ENCODE measurements at places on chromosomes 12 and 14.

- no peaks in the 10 kb centered on the region for H3K27me3 ChIP-seq
- H3K4me1 ChIP-seq: no peaks in the 10 kb centered on the region
- H3K27ac ChIP-seq: no peak overlapping the region
- no peak for DNase-seq
- no peaks in the 10 kb centered on the region for H3K36me3 ChIP-seq
Measured at GRCh38 chr14:101198398-101199027, 295.0 kb upstream of the RTL1 start.

DNA sequence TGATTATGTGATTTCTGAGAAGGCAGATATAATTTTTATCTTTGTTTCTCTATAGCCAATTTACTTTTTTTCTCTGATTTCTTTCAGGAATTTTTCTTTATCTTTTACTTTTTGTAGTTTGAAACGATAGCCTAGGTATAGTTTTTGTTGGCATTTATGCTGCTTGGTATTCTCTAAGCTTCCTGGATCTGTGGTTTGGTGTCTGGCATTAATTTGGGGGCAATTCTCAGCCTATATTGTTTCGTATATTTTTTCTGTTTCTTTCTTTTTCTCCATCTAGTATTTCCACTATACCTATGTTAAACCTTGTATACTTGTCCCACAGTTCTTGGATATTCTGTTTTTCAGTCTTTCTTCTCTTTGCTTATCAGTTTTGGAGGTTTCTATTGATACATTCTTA lies 45.0 kb downstream of the CRADD start:
- H3K36me3 ChIP-seq: no peaks in the 10 kb centered on the region

DNA sequence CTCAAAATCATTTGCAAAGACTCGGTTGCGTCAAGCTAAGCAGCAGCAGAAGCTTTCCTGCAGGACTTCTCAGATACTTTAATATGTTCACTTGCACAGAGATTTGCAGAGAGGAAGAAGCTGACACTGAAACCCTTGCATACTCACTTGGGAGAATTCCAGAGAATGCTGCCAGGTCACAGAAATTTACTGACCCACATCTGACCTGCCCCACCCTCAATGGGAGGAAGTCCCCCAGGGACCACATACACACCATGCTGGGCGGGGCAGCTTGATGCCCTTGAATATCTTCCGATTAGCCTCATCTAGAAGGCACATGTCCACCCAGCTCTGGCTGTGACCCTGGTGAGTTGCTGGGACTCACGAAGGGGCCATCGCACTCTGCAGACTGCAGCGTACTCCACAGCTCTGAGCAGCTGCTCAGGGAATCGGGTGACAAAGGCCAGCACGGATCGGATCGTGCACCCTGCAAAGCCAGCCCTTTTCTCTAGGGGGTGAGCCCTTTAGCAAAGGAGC lies 83.2 kb downstream of the ITPK1 start:
- peaks cover 9% of the 10 kb centered on the region for H3K4me1 ChIP-seq
- H3K27me3 ChIP-seq: no peaks in the 10 kb centered on the region
- no peak for DNase-seq
- H3K36me3 ChIP-seq: no peaks in the 10 kb centered on the region
- H3K4me3 ChIP-seq: no peak overlapping the region

DNA sequence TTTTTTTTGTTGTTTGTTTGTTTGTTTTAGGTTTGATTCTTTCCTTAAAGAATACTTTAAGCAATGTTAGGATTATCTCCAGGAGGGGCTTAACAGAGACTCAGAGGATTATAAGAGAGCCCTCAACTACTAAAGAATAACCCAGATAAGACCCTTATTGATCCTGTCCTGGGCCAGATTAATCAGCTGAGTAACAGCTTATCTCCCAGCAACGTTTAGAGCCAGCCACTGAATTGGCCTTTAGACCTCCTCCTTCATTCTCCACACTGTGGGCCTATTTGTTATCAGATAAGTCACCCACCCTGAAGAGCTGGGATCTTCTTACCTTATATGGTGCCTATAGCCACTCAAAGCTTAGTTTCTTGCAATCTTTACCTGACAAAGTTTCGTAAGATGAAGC lies 71.1 kb downstream of the FIGNL2 start:
- no peaks in the 10 kb centered on the region for H3K36me3 ChIP-seq
- H3K4me3 ChIP-seq: no peak overlapping the region
- no peak overlapping the region for H3K27ac ChIP-seq
- H3K27me3 ChIP-seq: peaks cover 3% of the 10 kb centered on the region
- H3K4me1 ChIP-seq: peaks cover 11% of the 10 kb centered on the region

- no peaks in the 10 kb centered on the region for H3K27me3 ChIP-seq
- peaks cover 3% of the 10 kb centered on the region for H3K4me1 ChIP-seq
- no peak for DNase-seq
- no peak overlapping the region for H3K27ac ChIP-seq
Measured at GRCh38 chr12:50276912-50277671, 6.2 kb downstream of the LIMA1 start.

- no peak overlapping the region for H3K27ac ChIP-seq
- no peaks in the 10 kb centered on the region for H3K4me1 ChIP-seq
- H3K27me3 ChIP-seq: no peaks in the 10 kb centered on the region
- no peak overlapping the region for H3K4me3 ChIP-seq
- no peaks in the 10 kb centered on the region for H3K36me3 ChIP-seq
Measured at GRCh38 chr12:113436586-113436985, 14.4 kb downstream of the SDSL start.

- H3K4me3 ChIP-seq: no peak overlapping the region
- peaks cover 4% of the 10 kb centered on the region for H3K4me1 ChIP-seq
- H3K27me3 ChIP-seq: no peaks in the 10 kb centered on the region
- no peaks in the 10 kb centered on the region for H3K36me3 ChIP-seq
Measured at GRCh38 chr12:22223356-22223755, 111.2 kb downstream of the ST8SIA1 start.

- H3K27me3 ChIP-seq: no peaks in the 10 kb centered on the region
- H3K36me3 ChIP-seq: no peaks in the 10 kb centered on the region
- peak; percentile 8 for DNase-seq
- peak overlapping the region; percentile 99 for H3K4me3 ChIP-seq
Measured at GRCh38 chr14:64502456-64502855, 1.2 kb downstream of the ZBTB25 start.

- no peaks in the 10 kb centered on the region for H3K4me1 ChIP-seq
- H3K27me3 ChIP-seq: no peaks in the 10 kb centered on the region
- H3K27ac ChIP-seq: no peak overlapping the region
- H3K36me3 ChIP-seq: no peaks in the 10 kb centered on the region
- no peak for DNase-seq
- no peak overlapping the region for H3K4me3 ChIP-seq
Measured at GRCh38 chr14:67166450-67166853, 22.8 kb upstream of the GARIN2 start.

DNA sequence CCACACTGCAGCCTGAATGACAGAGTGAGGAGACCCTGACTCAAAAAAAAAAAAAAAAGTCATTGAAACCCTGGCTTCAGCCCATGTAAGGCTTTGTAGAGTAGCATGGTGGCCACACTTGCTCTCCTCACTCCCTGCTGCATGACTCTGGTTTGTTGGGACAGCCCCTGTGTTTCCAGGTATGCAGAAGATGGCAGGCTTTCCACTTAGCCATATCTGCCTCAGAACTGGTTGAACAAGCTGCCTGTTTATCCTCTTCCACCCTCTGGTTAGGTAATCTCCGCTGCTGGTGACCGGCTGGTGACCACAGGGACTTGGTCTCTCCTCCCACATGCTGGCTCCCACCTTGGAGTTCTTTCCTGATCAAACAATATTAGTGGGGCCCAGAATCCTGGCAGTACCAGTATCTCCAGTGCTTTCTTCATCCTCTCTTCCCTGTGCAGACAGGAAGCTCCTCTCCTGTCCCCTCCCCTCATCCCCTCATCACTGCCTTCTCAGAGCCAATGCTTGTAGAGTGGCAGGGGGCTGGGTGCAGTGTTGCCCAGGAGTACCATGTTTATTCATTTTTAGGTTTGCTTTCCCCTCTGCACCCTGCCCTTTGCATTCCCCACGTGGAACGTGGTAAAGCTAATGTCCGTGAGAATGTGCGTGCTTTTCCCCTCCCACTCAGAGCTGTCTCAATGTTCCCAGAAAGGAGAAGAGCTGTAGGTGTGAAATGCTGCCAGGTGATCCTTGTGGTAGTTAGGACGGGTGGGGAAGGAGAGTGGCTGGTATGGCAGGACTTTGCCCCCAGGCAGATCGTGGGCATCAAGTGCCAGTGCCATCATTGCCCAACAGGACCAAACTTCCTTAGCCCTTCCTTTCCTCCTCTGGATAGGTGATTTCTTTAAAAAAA lies 11.3 kb downstream of the ABHD12B start:
- H3K4me1 ChIP-seq: no peaks in the 10 kb centered on the region
- H3K27ac ChIP-seq: no peak overlapping the region
- DNase-seq: no peak
- no peaks in the 10 kb centered on the region for H3K36me3 ChIP-seq
- peaks cover 21% of the 10 kb centered on the region for H3K27me3 ChIP-seq
- no peak overlapping the region for H3K4me3 ChIP-seq

DNA sequence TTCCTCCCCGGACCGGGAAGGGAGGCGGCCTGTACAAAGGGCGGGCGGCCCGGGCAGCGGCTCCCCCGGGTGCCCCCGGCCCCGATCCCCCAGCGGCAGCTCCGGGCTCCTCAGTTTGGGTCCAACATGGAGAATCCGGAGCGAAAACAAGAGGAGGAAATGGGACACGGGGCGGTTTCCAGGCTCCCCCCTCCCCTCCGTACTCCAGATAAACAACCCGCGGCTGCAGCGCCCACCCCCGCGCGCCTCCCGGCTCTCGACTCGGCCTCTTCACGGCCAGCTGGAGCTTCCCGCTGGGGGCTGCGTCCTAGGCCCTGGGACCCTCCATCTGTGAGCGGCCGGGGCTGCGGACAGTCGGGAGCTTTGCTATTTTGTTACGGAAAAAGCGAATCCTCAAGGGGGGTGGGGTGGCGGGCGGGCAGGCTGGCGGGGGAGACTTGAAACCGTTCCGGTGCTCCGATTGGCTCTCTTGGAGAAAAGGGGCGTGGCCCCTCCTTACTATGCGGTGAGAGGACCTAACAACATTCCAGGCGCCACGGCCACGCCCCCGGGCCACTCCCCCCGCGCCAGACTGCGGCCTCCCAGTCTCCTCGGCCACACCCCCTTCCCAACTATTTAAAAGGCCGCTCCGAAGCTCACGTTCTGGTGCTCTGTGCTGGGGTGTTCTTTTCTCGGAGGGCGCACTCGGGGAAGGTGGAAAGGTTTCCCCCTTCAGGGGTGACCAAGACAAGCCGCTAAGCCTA lies at the start of gene CTDSP2:
Gene CTDSP2 (minus strand): TSS at position 153 of the 743 bp plus-strand sequence. CDS start 294 bp downstream, outside the sequence.
- H3K27ac ChIP-seq: peak within 1 kb of the TSS; percentile 73
- H3K4me1 ChIP-seq: peaks cover 25% of the 10 kb centered on the region
- peak; percentile 63 for DNase-seq
- peaks cover 1% of the 10 kb centered on the region for H3K27me3 ChIP-seq
- H3K4me3 ChIP-seq: peak within 1 kb of the TSS; percentile 94

DNA sequence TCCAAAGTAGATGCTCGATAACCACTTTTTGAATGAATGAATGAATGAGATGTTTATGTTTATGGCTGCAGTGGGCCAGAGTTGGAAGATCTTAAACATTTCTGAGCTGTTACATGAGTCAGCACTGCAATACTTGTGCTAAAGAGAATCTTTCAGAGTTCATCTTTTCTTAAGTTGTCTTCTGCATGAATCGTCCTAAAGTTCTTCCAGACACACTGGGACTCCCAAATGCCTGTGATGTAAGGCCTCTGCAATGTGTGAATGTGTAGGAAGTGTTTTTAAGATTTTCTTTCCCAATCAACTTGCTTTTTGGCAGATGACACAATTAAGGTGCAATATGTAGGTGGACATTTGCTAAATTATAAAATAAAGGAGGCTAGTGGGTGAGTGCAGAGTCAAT lies 50.3 kb upstream of the TRIM9 start:
- H3K4me3 ChIP-seq: no peak overlapping the region
- H3K36me3 ChIP-seq: no peaks in the 10 kb centered on the region

DNA sequence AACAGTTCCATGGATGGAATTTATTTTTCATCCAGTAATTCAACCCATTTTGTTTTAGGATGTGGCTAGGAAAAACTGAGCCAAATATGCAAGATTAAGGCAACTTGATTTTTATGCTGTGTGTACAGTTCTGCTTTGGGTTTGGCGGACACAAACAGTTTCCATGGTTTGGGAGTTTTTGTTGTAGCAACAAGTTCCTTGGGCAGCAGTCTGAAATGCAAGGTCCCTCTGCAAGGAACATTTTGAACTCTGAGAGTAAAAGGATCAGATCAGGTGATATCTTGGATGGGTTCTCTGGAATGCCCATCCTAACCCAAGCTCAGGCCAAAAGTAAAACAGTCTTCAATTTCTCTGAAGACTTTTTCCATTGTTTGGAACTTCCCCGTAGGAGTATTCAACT lies 161.2 kb downstream of the TMX1 start:
- no peak for DNase-seq
- no peaks in the 10 kb centered on the region for H3K4me1 ChIP-seq
- no peak overlapping the region for H3K4me3 ChIP-seq
- H3K27ac ChIP-seq: no peak overlapping the region
- H3K27me3 ChIP-seq: no peaks in the 10 kb centered on the region
- H3K36me3 ChIP-seq: no peaks in the 10 kb centered on the region

DNA sequence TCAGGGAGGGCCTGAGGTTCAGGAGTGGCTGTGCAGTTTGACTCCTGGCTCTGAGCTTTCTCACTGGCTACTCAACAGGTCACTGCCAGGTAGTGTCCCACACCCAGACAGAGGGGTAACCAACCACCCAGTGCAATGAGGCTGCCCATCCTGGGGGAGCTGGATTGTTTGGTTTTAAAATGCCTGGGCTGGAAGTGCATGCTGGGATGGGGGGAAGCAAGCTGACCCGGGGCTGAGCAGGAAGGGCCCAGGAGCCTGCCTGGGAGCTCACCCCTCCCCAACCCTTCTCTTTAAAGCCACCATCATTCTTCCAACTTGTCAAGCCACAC lies 12.6 kb upstream of the ABHD12B start:
- H3K4me1 ChIP-seq: peaks cover 8% of the 10 kb centered on the region
- H3K36me3 ChIP-seq: no peaks in the 10 kb centered on the region
- peak overlapping the region; percentile 55 for H3K4me3 ChIP-seq
- no peaks in the 10 kb centered on the region for H3K27me3 ChIP-seq

GRCh38 chr14:101839236-101839635 lies 77.7 kb downstream of the PPP2R5C start:
- H3K4me3 ChIP-seq: no peak overlapping the region
- H3K36me3 ChIP-seq: peaks cover 31% of the 10 kb centered on the region
- DNase-seq: peak; percentile 55

DNA sequence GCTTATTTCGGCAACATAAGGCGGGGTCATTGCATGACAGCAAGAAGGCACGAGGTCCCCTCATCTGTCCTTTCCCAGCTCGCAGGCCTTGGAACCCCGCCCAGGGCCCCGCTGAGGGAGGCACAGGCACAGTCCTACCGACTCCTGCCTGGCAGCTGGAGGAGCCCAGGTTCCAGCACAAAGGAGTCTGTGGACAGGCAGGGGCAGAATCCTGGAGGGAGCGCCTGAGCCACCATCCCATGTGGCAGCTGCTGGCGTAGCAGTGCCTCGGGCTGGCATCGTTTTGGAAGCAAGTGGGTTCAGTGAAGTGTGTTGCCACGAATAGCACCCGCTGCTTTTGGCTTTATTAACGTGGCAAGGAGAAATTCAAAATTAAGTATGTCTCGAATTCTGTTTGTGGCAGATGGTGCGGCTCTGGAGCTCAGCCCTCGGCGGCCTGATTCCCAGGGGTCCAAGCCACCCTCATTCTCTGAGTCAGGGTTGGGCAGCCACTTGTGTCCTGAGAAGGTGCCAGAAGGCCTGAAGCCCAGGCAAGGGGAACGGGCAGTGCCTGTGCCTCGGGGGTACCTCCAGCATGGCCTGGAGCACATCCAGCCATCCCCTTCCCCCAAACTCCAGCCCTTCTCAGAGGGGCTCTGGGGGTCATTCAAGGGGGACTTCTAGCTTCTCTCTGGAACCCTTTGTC lies 35.9 kb downstream of the SLC8B1 start:
- peaks cover 3% of the 10 kb centered on the region for H3K4me1 ChIP-seq
- H3K4me3 ChIP-seq: no peak overlapping the region
- no peak overlapping the region for H3K27ac ChIP-seq
- no peak for DNase-seq
